Stimulated activated CD4-positive, alpha-beta T cell treated with anti-CD3 and anti-CD28 coated beads, Interleukin-4, amount 100 ng/mL, for 1 hour (primary cell): ENCODE measurements at places on chromosomes 13 and 19.
A peak's percentile ranks its signal among the peaks of the same experiment; 100 is the strongest.

DNA sequence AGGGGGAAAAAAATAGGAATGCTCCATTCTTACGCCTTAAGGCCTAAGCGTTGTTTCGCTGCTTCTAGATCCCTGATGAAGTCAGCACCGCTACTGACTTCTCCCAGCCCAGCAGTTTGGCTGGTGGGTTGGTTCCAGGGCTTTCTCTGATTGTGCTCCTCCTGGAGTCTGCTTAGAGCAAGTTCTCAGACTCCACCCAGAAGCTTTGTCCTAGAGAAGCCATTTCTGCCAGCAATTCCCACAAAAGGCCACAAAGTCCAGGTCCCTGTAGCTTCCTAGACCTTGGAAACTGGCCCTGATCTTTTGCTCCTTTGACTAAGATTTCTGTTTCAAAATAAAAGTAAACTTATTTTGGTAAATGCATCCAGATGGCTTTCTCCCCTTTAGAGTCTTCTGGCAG lies 65.4 kb downstream of the KCTD12 start:
- DNase-seq, result no peak

DNA sequence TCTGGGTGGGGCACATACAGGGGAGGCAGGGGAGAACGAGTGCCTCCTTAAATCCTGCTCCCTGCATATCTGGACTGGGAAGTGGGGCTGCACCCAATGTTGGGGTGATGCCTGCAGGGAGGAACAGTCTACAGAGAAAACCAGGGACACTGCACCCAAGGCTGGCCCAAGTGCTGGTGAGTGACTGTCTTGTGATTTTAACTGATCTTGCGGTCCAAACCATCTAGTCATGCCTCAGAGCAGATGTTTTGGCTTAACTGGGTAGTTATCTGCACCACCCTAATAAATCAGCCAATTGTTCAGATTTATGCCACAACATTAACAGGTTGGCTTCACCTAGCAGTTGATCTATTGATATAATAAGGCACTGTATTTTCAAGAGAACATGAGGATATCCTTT lies 219.2 kb upstream of the IRS2 start:
- no peak for DNase-seq

DNA sequence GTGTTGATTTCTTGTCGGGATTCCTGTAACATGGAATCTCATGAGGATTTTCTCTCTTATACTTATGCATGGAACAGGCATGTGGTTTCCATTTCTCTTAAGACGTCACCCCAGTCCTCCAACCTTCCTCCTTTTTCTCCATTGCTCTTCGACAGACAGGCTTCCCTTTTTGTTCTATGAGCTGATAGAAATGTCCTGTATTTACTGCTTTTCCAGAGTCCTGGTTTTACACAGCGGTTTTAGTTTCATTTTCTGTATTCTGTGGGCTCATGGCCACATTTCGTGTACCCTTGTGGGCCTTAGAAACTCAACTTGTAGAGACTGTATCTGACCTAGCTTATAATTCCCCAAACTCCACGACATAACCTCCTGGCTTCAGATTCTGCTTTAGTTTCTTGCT lies 113.1 kb downstream of the PAN3 start:
- DNase-seq, result no peak

- peak; percentile 28 for DNase-seq
Measured at GRCh38 chr19:11560404-11561051, 1.5 kb upstream of the ELOF1 start.

DNA sequence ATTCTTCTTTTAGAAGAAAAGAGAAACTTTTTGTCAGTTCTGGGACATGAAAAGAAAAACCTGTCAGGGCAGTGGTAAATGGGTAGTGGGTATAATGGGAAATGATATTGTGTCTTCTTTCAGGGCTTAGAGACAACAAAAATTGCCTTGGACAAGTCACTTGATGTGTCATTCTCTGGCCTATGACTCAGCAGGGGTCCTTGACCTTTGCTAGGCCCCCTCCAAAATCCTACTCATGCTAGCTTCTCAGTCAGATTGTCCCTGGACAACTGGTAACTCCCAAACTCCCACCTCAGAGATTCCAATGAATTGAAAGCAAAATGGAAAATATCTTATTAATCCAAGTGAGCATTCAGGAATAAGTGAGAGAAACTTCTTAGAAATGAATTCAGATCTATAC lies 258.8 kb upstream of the SPRY2 start:
- no peak for DNase-seq

- DNase-seq, result no peak
Measured at GRCh38 chr13:108225440-108225839, 7.2 kb downstream of the ABHD13 start.

DNA sequence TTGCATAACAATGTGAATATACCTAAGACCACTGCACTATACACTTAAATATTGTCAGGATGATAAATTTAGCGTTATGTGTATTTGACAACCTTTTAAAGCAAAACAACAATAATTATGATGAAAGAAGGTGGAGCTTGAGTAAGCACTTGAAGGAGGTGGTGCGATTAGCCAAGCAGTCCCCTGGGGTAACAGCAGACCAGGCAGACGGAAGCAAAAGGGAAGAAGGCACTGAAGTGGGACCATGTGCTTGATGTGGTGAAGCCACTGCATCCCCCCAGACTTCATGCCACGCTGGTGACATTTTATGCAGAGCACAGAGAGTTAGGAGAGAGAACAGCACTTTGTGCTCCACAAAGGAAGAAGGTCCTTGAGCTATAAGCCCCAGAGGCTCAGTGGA lies 58.3 kb upstream of the ZNF507 start:
- no peak for DNase-seq

GRCh38 chr19:18046059-18046718 lies 38.2 kb downstream of the ARRDC2 start:
- peak; percentile 26 for DNase-seq

GRCh38 chr19:48836089-48837017 lies at the start of gene HSD17B14:
Gene HSD17B14 (minus strand): TSS chr19:48836491. CDS start chr19:48836411, 80 bp downstream.
- no peak for DNase-seq

DNA sequence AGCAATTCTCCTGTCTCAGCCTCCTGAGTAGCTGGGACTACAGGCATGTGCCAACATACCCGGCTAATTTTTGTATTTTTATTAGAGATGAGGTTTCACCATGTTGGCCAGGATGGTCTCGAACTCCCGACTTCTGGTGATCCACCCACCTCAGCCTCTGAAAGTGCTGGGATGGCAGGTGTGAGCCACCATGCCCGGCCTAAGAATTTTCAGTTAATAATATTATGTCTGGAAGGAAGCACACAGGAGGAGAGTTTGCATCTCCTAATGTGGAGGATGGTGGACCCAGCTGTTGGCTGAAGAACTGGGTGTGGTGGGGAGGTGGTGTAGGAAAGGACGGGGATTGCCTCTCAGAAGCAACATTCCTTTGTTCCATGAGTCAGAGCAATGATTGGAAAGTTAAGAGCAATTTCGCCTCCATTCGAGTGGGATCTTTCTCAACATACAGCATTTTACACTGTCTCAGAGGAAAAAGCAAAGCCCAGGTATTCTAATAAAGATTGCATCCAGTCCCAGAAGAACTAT lies 11.9 kb downstream of the PDCD2L start:
- DNase-seq, result no peak

DNA sequence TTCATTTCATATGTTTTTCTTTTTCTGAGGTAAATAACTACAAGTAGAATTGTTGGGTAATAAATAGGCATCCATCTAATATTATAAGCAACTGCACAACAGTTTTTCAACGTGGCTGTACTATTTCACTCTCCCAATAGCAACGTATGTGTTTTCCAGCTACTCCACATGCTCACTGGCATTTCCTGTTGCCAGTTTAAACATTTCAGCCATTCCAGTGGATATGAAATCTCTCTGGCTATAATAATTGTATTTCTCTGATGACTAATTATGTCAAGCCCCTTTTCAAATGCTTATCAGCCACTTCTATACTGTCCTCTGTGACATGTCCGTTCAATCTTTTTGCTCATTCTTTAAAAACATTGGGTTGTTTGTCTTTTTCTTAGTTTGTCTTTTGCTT lies 26.8 kb upstream of the ALOX5AP start:
- DNase-seq, result no peak

DNA sequence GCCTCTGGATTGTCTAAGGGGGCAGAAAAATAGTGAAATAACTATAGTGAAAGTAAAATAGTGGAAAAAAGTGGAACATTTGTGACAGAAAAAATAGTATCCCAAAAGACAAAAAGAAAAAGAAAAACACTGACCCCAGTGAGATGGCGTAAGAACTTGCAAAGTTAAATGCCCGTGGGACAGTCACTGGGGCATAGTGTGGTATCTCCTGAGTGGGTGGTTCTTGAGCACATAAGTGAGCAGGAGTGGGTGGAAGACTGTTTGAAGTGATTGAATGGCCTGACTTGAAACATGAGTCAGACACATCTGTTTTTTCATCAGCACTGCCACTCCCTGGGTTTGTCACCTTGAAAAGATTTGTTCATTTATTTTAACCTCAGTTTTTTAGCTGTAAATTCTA lies 2.5 kb downstream of the ZNF430 start:
- peak; percentile 13 for DNase-seq

DNA sequence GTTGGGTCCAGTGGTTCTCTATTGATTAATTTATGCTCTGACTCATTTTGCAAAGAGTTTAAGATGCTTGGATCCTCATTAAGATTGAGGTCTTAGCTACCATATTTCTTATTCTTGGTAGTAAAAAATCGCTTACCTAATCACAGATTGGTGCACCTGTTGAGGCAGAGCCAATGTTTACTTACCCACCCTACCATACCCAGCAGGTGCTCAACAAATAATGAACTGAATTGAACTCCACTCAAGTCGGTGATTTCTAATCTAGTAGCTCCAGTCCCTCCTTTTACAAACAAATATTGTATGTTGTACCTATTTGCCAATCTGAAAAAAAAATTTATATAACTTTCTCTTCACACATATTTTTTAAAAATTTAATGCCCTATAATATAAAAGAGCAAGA lies 361.0 kb downstream of the FGF14 start:
- DNase-seq, result no peak

- no peak for DNase-seq
Measured at GRCh38 chr13:81116461-81117282, 775.7 kb upstream of the SPRY2 start.

GRCh38 chr13:109611912-109612691 lies 174.3 kb downstream of the IRS2 start:
- no peak for DNase-seq

DNA sequence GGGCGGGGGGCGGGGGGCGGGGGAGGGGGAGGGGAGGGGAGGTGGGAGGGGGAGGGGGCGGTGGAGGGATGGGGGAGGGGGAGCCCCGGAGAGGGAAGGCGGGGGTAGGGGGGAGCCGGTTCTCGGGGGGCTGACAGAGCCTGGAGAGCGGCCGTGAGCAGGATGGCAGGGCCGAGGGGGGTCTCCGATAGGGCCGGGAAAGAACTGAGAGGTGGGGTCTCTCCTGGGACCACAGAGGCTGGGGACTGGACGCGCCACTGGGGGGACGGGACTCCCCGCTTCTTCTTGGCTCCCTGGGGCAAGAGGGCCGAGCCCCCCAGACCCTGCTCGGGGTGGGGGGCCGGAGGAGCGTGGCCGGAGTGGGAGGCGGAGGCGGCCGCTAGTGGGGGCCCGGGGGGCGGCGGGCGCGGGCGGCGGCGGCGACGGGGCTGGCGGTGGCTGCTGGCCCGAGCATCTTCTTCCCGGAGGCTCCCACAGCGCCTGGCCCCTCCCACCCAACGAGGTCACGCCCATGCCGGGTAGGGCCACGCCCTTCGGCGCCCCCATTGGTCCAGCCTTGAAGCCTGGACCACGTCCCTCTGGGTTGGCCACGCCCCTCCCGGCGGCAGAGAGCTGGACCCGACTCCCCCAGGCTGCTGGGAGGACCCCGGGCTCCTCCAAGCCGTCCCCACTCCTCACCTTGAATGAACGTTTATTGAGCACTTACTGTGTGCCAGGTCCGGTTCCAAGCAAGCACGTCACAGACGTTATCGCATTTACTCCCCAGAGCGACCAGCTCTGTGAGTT lies at the start of gene NOVA2:
Gene NOVA2, minus strand, starts transcription at position 313 of the 786 bp plus-strand sequence. CDS start 514 bp downstream, outside the sequence.
- peak; percentile 40 for DNase-seq

DNA sequence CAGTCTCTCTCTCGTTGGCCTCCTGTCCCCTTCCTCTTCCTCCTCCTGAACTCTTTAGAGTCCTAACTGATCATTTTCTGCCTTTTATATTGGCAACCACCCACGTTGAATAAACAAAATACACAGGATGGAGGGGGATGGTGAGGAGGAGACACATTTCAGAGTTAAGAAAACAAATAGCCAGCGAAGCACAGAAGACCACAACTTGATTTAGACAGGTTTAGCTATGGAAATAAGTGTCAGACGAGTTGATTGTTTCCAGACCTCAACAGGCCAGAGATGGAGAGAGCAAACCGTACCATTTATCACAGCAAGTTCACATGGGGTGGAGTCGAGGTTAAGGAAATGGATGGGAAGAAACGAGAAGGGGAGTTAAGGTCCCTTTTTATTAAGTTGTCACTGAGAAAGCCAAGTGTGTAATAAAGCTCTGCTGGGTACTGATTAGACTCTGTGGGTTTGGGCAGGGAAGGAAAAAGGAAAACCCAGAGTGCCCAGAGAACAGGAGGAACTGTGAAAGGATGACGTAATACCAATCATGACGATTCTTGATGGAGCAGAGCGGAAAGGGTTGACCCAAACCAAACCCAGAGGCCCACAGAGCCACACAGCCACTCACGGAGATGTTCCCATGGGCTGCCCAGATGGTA lies 11.1 kb upstream of the SERP2 start:
- no peak for DNase-seq

GRCh38 chr13:23544668-23545067 lies 25.5 kb upstream of the TNFRSF19 start:
- no peak for DNase-seq

- DNase-seq, result no peak
Measured at GRCh38 chr13:101967781-101968180, 434.1 kb downstream of the FGF14 start.

GRCh38 chr13:28110414-28110813 lies 10.0 kb upstream of the FLT3 start:
- DNase-seq, result no peak

GRCh38 chr13:40120288-40120687 lies 464.8 kb downstream of the COG6 start:
- DNase-seq, result no peak

DNA sequence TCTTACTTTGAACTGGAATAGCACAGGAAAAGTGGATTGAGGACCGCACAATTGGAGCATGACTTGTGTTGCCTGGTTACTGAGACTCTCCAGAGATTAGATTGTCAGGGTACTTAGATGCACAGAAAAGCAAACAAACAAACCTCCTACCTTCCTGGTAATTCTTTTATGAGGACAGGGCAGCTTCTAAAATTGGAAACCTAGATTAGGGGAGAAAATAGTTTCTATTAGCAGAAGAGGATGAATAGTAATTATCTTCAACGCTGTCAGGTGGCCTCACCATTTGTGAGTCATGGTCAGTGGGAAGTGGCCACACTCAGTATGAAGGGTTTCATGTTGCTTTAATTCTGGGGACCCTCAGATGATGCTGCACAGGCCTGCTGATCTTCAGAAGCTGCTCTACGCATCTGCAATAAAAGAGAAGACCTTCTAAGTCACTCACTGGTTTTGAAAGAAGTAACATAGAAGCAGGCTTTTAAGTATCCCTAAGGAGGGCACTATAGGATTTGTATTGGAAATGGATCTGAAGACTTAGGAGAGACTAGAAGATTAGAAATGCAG lies 106.8 kb downstream of the LACC1 start:
- DNase-seq, result no peak
